COLO829 (cell line): ENCODE measurements at places on chromosomes 6 and 20.

DNA sequence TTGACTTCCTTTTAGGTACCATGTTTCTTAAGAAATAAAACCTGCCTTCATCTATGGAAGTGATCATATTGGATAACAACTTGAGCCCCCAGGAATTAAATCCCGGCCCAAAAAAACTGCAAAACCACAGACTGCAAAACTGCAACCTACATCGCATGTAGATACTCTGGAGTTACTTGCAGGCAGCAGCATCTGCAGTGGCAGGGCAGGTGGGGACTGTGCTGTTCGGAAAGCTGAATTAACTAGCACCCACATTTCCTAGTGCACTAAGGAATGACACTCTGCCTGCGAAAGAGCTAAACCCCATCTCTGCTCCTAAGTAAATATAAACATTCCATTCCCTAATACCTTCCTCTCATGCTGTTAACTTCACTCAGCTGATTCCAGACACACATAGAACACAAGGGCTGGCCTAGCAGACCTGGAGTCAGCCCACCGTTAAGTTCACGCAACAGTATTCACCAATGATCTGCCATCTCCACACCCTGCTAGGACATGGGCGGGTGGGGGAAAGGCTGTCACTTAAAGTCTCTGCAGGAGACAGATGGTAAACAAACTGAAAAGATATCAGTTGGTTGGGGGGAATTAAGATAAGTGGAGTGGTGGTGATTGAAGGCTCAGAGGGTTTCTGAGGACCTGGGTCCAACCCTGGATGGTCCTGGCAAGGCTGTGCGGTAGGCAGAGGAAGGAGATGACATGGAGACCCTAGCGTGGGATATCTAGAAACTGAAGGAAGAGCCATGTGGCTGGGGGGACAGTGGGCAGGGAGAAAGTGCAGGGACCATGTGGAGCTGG lies 128.4 kb downstream of the SYCP2 start:
- no peak for DNase-seq

GRCh38 chr20:44960103-44960852 lies at the start of gene TOMM34:
TSS of gene TOMM34 (minus strand) at chr20:44960397. CDS start at chr20:44960333, 64 bp downstream.
- peak; percentile 98 for DNase-seq

GRCh38 chr6:92043777-92044176 lies 1375.6 kb downstream of the EPHA7 start:
- no peak for DNase-seq

DNA sequence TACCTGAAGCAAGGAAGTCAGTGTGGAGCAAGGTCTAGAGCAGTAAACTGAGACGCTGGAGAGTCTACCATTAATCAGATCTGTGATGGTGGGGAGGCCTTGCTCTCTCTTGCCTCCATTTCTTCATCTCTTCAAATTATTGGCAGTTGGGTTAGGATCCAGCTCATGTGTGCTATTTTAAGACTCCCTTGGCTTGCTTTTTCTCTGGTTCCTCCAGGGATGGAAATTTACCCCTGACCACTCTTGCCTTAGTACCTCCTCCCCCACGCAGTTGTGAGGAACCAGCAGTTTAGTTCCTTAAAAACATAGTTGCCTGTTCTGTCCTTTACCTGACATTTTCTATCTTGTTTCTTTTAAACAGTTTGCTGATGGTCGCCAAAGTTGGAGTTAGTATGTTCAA lies 7.4 kb downstream of the TMEM14C start:
- no peak for DNase-seq

- no peak for DNase-seq
These were observed 229.4 kb downstream of the TSHZ2 start for GRCh38 chr20:53201588-53201987.

DNA sequence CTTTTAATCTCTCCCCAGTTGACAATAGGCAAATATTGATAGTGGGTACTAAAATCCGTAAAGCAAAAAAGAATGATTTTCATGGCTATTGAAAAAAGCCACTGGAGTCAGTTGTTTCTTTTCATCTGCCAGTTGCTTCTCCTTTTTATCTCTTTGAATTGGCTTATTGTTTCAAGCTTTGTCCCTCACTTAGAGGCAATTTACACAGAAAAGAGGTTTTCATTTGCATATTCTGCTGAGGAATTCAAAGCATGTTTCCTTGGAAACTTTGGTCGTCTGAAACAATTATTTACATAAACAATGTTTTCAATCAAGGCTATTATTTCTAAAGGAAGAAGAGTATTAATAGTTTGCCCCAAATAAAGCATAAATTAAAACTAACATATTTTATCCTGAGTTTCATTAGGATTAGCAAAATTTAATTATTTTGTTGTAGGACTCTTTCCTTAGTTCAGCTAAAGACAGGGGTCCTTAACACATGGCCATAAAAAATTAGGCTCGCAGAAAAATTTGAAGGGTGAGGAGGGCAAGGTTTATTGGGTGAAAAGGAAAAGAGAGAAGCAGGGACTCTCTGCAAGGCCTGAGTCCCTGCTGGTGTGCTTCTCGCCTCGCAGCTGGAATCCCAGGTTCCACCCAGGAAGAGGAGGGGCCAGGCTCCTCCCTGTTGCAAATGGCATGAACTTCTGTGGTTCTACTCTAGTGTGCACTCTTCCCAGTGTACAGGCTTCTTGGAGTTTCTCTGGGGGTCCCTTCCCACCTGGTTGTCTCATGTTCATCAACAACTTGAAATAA lies 138.8 kb upstream of the LAMA2 start:
- DNase-seq: peak; percentile 40

GRCh38 chr6:146768722-146769121 lies 169.9 kb downstream of the ADGB start:
- no peak for DNase-seq

- no peak for DNase-seq
These were observed 118.8 kb downstream of the TULP4 start for GRCh38 chr6:158431036-158431435.

GRCh38 chr6:105793130-105793529 lies 293.0 kb upstream of the PRDM1 start:
- no peak for DNase-seq

- no peak for DNase-seq
These were observed 38.3 kb upstream of the MDFI start for GRCh38 chr6:41599852-41600445.

GRCh38 chr6:111780393-111780792 lies 92.9 kb downstream of the FYN start:
- DNase-seq: no peak

- DNase-seq: no peak
These were observed 104.6 kb upstream of the TNFAIP3 start for GRCh38 chr6:137762168-137763090.

- peak; percentile 51 for DNase-seq
These were observed 66.0 kb downstream of the PLAGL1 start for GRCh38 chr6:143941852-143942627.

GRCh38 chr6:10205120-10205519 lies 209.8 kb downstream of the TFAP2A start:
- DNase-seq: no peak
